Stimulated activated CD4-positive, alpha-beta T cell treated with anti-CD3 and anti-CD28 coated beads, Interleukin-4, amount 100 ng/mL, for 4 hours (primary cell): ENCODE measurements at places on chromosomes 12 and 14.
A peak's percentile ranks its signal among the peaks of the same experiment; 100 is the strongest.

GRCh38 chr14:81314443-81315175 lies 85.5 kb downstream of the STON2 start:
- no peak for DNase-seq

DNA sequence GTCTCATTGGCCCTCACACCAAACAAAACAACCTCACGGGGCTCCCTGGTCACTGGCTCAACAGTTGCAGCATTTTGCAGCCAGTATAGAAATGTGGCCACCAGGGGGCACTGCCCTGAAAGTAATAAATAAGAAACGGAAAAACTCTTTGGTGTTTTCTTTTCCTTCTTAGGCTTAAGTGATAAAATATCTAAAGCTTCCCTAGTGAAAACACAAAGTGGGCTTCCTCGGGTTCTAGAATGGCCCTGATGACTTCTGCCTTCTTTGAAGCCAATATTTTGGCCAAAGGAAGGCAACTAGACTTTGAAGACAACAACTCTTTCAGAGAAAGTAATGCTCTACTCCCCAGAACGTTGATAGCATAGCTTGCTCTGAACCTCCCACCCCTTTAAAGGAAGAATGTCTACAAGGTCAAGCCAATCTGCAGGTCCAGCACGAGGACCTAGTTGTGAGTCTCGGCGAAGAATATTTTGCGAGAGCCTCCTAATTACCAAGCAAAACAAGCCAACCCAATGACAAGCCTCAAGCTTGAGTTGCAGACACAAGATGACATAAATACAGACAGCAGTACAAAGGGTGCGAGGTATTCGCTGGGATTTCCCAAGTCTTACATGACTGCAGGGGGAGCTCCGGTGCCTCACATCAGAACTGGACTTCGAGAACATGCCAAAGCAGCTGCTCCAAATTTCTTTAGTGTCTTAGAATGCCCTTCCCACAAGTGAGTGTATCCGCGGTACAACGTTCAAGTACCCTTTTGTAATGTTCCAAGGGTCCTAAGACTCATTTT lies 2.6 kb downstream of the ITPK1 start:
- peak; percentile 70 for DNase-seq

GRCh38 chr12:99605-100004 lies 33.0 kb downstream of the IQSEC3 start:
- no peak for DNase-seq

DNA sequence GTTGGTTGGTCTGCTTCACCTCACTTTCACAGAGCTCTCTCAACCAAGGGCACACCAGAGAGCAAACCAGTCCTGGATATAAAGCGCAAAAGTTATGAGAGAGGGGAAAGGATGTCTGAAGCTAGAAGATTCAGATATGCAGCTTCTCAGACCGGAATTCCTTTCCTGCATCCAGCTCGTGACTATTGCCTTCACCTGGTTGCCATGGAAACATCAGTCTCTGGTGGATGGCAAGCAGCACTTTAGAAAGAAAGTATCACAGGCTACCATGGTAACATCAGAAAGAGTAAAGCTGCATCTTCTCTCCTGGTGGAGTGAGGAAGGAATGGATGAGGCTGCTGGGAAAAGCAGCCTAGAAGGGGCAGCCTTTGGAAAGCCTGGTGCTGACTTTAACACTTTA lies 13.7 kb downstream of the REM2 start:
- no peak for DNase-seq

- DNase-seq: no peak
Measured at GRCh38 chr12:124578854-124579253, 11.4 kb upstream of the NCOR2 start.

DNA sequence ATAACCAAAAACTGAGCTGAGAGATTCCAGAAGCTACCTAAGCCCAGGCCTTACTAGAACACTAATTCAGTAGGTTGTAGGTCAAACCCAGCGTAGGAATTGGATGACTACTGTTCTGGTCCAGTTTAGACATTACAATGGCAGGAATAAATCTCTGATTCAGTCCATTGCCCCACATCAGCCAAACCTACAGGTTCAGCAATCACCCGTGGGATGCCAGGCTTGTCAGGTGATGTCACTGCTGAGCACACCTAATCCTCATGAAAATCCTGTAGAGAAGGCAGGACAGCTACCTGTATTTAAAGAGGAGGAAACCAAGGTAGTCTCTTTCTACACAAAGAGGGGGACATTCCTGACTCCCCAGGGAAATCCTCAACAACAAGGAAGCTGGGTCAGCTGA lies 63.7 kb downstream of the RFX4 start:
- DNase-seq: no peak

DNA sequence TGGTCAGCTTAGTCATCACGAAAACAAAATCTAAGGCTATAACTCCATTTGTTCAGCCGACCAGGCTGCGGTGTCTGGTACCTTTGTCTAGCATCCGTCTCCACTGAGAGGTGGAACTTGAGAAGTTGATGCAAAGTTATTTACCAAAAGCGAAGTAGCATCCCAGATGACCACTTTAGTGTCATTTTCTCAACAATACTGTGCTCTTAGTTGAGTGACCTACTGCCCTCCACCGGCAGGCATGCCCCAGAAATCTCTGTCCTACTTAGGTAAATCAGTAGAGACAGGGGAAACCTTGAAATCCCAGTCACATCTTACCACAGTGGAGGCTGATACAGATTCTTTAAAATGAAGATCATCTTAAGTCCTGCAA lies 1.3 kb upstream of the ST8SIA1 start:
- DNase-seq: no peak

GRCh38 chr14:20477211-20477876 lies 8.1 kb downstream of the PNP start:
- no peak for DNase-seq

- no peak for DNase-seq
Measured at GRCh38 chr14:69505338-69506240, 21.1 kb downstream of the PLEKHD1 start.

GRCh38 chr14:65156568-65157366 lies 54.5 kb upstream of the MAX start:
- no peak for DNase-seq

GRCh38 chr12:91180582-91181395 lies 1.8 kb downstream of the DCN start:
- no peak for DNase-seq

GRCh38 chr12:84756961-84757360 lies 155.6 kb downstream of the SLC6A15 start:
- no peak for DNase-seq

DNA sequence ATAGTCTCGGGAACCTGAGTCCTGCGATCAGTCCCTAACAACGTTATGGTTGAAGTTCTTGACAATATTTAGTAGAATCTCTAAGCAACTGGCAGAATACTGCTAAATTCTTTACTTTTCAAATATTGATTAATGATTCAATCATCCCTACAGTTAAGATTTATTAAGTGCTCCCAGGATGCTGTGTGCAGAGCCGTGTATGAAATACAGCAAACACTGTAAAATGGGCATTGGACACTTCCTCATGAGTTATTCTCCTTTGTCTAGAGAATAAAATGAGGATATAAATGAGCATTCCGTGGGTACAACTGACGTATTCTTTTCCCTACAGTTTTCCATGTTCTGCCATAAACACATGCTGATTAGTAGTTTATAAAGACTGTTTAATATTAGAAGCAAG lies 372.4 kb downstream of the TMTC2 start:
- DNase-seq: no peak

DNA sequence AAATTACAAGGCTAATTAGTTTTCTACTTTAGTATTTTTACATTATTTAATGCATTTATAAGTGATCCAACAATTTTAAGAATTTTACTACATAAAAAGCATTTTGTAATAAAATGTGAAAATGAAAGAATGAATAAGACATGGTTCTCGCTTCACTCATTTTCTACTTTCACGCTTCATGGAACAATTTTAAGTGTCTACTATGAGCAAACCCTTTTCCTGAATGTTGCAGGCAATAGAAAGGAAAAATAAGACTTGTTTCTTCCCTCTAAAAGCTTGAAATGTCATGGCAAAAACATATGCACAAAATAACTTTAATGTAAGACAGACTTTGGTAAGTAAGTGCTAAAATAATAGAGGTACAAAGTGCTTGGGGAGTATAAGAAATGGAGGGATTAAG lies 205.7 kb upstream of the HMGA2 start:
- no peak for DNase-seq

GRCh38 chr12:79262938-79263337 lies 398.4 kb downstream of the SYT1 start:
- no peak for DNase-seq

GRCh38 chr14:78104655-78105054 lies 65.5 kb upstream of the NRXN3 start:
- no peak for DNase-seq

DNA sequence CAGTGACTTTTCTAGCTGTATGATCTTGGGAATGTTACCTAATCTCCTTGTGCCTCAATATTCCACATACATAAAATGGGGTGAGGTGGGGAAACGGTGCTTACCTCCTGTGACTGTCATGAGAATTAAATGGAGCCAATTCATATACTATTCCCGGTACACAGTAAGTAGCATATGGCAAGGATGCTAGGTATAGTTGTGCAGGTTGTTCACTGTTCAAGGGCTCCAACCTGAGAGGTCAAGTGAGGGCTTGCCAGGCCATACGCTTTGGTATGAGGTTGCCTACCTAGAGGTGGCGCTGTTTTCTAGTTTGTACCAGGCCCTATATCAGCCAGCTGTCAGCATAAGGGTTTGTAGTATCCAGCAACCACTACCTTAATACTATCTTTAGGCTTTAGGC lies 3.6 kb upstream of the BATF start:
- DNase-seq: no peak

DNA sequence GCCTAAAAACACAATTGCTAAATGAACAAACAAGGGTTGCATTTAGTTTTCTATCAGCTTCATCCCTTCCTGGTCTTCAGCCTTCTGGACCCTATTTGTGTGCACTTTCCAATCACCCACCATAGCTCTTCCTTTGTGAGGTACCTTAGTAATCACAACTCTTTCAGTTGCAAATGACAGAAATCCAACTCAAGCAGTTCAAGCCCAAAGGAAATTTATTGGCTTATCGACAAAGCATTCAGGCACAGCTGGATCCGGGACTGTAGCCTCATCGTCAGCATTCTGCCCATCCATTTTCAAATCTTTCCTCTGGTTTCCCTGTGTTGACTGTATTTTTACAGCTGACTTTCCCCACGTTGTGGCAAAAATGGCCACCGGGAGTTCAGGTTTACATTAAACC lies 148.6 kb upstream of the VASH1 start:
- no peak for DNase-seq

- no peak for DNase-seq
Measured at GRCh38 chr14:89626233-89626806, 209.3 kb upstream of the FOXN3 start.

- DNase-seq: no peak
Measured at GRCh38 chr12:12095021-12095420, 24.3 kb downstream of the BCL2L14 start.

DNA sequence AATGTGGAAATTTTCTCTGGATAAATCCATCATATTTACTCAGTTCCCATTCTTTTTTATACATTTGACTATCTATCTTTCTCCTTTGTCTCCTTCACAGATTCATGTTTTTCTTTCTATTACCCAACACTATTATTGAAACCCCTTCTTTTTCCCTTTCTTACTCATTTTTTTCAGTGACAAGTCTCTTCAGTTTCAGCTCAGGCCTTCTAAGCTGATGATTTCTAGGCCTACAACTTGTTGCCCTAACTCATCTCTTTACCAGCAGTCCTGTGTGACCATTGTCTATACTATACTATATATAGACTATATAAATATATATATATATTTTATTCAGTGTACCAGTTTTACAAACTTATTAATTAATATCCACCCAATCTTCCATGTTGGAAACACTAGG lies 31.8 kb downstream of the SLC16A7 start:
- no peak for DNase-seq

GRCh38 chr12:9880532-9881078 lies 684 bp upstream of the KLRF2 start:
- DNase-seq: no peak

GRCh38 chr12:46664761-46665287 lies 161.0 kb downstream of the SLC38A4 start:
- no peak for DNase-seq

- DNase-seq: no peak
Measured at GRCh38 chr14:68921666-68922065, 57.4 kb downstream of the ACTN1 start.
